ENCODE measurements at places on chromosomes 12 and 14. TPM values are rescaled to one million over a fixed set of nuclear protein-coding genes. Genes with fewer than 3 reads are reported as not detected.

DNA sequence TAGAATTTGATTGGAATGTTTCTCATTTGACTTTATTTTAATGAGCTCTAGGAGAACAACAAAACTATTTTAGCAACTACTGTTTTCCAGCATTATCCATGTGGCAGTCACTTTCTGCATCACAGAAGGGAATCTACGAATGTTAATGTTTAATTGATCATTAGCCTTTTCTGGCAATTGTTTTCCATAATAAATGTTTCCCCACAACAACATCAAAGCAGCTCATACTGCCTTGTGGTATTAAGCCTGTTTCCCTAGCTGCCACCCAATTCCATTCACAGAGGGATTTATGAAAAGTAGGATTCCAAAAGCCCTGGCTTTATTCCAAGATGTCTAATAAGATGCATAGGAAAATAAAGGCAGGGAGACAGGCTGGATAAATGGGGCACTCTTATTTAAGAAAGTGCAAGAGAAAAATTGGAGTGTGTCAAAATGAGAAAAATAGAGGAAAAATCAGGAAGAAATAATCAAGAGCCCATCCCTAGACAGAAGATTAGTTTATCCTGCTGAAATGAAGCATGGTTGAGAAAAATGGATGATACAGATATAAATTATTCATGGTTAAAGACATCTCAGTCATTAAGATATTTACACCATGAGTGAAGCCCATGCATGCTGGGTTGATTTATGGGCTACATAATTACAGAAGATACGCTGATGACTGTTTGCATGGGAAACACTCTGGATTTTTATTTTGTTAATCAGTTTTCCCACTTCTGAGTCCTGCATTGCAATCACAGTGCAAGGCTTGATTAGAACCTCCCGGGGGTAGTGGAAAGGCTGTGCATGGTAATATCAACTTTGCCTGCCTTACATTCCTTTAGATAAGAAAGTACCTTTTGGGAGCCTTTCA is 180.3 kb downstream of the HELB start:
- no peak for DNase-seq

- no peak for DNase-seq
Measured at GRCh38 chr12:114732426-114733030, 48.6 kb upstream of the TBX3 start.

- no peak for DNase-seq
Measured at GRCh38 chr14:22606380-22606779, 8.3 kb downstream of the ABHD4 start.

GRCh38 chr12:54829511-54829910 is 24.8 kb upstream of the MUCL1 start:
- DNase-seq: no peak

TMEM30B gene
- total RNA-seq: 1.3 TPM

GRCh38 chr12:66232263-66232662 is 43.2 kb downstream of the IRAK3 start:
- DNase-seq: no peak

TEX52 gene
- total RNA-seq: not detected

SETD1B gene
- total RNA-seq: 31.7 TPM

VIPAS39 gene
- 15.7 TPM for total RNA-seq

GRCh38 chr12:49054524-49054923 is 6.1 kb downstream of the KMT2D start:
- no peak for DNase-seq

RBP5 gene
- total RNA-seq: not detected

GRCh38 chr12:25840678-25841465 is 117.6 kb upstream of the RASSF8 start:
- DNase-seq: no peak

DNA sequence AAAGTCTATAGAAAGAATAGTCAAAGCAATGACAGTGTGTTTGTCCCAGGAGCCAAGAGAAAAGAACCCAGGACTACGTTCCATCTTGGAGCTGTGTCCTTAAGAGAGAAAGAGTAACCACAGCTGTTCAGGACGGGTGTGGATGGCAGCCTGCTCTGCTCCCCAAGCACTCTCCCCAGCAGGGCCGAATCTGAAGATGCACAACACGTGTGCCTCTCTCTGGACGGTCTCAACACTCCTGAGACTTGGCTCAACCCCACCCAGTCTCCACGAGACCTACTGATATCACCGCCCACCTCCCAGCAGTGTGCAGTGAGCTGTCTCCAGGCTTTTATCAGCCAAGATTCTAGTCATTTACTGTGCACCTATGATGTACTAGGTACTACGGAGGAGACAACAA is 27.3 kb upstream of the ANO2 start:
- no peak for DNase-seq

GRCh38 chr12:10741845-10742244 is 18.7 kb upstream of the YBX3 start:
- no peak for DNase-seq

DNA sequence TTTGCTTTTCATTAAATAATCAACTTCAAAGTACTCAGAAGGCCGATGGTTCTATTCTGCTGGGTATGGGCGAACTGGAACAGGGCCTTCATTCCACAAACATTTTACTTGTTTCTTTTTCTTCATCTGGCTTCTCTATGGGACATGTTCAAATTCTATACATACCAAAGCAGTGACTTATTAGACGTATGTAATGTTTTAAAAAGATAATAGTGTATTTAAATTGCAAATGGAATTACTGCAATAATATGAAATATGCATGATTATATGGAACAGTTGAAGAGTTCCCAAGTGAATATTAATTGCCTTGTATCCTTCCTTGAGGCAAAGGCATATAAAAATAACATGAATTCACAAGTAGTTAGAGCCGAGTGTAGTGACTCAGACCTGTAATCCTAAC is 75.5 kb downstream of the FAR2 start:
- no peak for DNase-seq

CNTN1 gene
- total RNA-seq: not detected

DNA sequence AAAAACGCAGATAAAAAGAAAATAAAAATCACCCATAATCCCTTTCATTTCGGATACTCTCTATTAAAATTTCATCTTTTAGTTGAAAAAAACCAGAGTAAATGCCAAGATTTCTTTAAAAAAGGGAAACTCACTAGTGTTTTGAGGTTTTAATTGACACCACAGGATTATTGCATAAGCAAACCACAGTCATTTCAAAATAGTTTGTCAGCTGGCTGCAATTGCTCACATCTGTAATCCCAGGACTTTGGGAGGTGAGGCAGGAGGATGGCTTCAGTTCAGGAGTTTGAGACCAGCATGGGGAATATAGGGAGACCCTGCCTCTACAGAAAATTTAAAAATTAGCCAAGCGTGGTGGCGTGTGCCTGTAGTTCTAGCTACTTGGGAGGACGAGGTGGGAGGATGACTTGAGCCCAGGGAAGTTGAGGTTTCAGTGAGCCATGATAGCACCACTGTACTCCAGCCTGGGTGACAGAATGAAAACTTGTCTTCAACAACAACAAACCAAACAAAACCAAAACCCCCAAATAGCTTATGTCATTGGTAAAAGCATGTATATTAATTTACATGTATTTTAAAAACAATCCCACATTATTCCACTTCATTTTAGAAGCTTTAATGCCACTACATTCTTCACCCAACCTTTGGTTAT is 48.8 kb downstream of the SYNE2 start:
- DNase-seq: no peak

DNA sequence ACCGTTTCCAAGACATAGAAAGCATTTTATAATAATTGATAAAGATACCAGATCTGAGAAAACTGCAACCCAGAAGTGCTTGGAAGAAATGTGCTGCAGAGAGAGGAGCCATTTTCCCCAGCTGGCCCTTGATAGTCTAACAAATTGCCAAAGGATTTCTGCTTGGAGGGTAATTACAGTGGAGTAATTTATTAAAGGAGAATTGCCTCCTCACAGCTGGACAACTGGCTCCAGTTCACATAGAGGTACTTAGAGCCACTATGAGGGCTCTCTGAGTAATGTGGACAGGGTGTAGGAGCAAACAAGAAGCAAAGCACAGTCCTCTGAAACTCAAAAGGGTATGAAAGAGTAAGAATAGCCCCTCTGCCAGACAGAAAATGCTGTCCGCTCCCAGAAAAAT is 335.6 kb downstream of the SYT1 start:
- no peak for DNase-seq

DNA sequence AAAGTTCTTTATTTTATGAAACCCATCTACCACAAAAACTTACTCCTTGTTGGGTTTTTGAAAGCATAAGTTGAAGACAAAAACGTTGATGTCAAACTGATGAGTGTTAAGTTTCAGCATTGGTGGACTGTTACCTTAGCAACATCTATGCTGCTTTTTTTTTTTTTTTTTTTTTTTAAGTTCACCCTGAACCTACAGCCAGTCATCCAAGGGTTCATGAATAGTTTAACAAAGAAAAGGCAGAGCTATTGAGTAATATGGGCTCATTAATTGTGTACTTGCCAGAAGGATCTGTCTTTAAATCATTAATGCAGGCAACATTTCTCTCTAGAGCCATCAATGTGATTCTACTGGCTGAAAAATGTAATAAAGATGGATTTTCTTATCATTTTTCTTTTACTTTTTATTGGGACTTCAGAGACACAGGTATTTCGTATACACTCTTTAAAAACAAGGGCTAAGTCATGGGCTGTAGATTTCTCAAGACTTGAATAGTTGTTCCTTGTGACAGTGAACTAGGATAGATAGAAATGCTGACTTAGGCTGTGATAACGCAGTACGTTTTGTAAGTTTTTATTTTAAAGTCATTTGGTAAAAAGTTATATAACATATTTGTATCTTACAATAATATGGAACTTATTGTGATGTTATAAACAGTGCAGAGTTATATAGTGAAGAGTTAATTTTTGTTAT is at the start of gene PTPRQ:
Gene PTPRQ (plus strand): TSS at position 262 of the 693 bp plus-strand sequence. CDS start 111 bp downstream, at position 373.
- no peak for DNase-seq

REM2 gene
- total RNA-seq: 0.15 TPM

DNA sequence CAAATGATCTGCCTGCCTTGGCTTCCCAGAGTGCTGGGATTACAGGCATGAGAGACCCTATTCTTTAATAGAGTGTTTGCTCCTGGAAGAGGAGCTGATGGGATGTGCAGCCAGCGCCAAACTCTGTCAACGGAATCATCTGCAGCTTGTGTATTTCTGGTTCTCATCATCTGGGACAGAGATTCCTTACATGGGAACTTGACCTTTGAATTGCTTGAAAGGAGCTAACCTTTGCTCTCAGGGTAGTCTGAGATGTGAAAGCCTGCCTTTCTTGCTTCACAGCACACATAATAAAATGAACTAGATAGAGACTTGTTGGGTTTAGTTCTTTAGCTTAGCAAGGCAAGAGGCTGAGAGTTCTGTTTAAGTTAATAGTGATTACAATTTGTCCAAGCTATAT is 120.0 kb downstream of the OTOGL start:
- no peak for DNase-seq

GRCh38 chr12:15495746-15496145 is 173.4 kb downstream of the PTPRO start:
- DNase-seq: no peak

CLECL1 gene
- 9.8 TPM for total RNA-seq

ITPR2 gene
- total RNA-seq: 18.2 TPM

OR6C4 gene
- not detected for total RNA-seq

- no peak for DNase-seq
Measured at GRCh38 chr14:99671235-99672224, 12.6 kb upstream of the CYP46A1 start.

DNA sequence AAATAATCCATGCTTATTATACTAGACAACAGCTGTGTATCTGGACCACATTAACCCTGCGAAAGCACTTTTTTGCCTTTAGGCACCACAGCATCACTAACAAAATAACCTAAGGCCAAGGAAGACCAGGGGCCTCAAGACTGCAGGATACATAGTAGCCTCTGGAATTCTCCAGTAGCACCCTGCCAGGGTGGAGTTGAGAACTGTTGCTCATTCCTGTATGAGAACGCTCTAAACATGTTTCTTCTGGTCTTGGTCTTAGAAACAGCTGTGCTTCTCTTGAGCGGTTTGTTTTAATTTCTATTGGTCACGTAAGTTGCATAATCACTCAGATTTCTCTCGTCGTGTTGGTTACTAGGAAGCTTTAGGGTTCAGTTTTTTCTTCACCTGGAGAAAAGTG is 7.9 kb downstream of the B4GALNT3 start:
- DNase-seq: no peak

GARIN6 gene
- total RNA-seq: not detected

GRCh38 chr12:98295681-98296080 is 219.7 kb upstream of the TMPO start:
- DNase-seq: no peak

- DNase-seq: no peak
Measured at GRCh38 chr12:25526778-25527177, 26.3 kb downstream of the LMNTD1 start.

DNA sequence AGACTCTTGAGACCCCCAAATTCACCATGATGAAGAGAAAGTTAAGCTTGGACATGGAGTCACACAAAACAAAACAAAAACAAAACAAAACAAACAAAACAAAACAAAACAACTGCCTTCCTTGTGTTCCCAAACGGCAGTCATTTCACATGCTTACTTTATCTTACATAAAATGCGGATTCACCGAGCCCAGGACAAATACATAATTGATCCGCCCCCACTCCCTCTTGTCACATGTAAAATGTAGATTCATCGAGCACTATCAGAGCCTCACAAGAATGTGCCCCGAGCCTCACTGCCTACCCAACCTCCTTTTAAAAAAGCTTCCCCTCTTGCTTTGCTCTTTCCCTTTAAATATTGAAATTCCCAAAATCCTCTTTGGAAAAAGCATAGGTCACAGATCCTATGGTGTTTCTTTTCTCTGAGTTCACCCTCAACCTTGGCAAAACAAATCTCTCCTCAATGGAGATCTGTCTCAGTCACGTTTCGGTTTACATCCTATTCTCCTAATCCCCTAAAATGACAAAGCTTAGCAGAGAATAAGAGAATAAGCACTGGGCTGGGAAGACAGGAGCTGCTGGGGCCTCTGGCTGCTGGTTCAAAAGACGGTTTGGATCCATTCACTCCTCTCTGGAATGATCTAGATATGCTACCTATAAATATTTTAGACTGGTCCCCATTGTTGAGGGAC is 83.7 kb downstream of the NINJ2 start:
- no peak for DNase-seq

DNA sequence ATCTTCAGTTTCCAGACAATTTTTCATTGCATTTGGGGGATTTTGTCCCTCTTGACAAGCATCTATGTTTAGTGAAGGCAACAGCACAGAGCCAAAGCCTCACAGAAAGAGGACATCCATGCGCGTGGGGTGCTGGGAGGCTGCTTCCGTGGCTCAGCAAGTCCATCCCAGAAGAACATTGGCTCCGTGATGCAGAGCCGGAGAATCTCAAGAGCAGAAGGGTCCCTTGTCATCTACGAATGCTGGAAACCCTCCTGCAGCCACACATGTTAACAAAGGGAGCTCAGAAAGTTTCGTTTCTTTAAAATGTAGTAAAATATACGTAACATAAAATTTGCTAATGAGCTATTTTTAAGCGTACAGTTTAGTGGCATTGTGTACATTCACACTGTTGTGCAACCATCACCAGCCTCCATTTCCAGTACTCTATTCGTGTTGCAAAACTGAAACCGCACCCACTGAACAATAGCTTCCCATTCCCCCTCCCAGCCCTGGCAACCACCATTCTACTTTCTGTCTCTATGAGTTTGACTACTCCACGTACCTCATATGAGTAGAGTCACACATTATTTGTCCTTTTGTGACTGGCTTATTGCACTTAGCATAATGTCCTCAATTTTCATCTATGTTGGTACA is 185.9 kb downstream of the TTC7B start:
- no peak for DNase-seq

GRCh38 chr12:31485571-31485970 is 105.4 kb downstream of the DENND5B start:
- DNase-seq: no peak

- DNase-seq: no peak
Measured at GRCh38 chr14:21475767-21476522, 814 bp downstream of the RAB2B start.

Data from activated T-cell treated with anti-CD3 and anti-CD28 coated beads, Interleukin-2, amount 50 U/mL, for 4 hours (primary cell).